ENCODE measurements at places on chromosomes 3 and 15.
A peak's percentile ranks its signal among the peaks of the same experiment; 100 is the strongest.

DNA sequence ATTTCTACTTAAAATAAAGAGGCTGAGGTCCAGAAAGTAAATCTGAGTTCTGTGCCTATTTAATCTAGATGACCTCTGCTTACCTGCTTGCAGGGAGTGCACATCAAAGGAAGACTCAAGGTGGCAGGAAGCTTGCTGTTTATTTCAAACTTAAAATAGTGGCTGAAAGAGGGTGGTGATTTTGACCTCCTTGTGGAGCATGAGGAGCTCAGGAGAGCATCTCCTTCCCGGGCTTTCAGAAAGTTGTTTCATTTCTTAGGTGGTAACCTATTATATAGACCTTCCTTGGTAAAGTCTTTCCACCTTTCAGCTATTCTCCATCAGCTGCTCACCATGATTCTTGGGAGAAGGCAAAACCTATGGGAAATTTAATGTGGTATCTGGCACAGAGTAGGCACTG lies 494 bp downstream of the GCSAM start:
- DNase-seq = no peak

- DNase-seq = no peak
Measured at GRCh38 chr15:75723847-75724660, 11.4 kb upstream of the CSPG4 start.

- DNase-seq = peak; percentile 16
Measured at GRCh38 chr15:75198560-75199356, 2.9 kb upstream of the C15orf39 start.

GRCh38 chr15:70054884-70055387 lies 42.8 kb downstream of the TLE3 start:
- DNase-seq = no peak

- DNase-seq = no peak
Measured at GRCh38 chr3:154971771-154972326, 108.3 kb upstream of the MME start.

GRCh38 chr3:171784937-171785336 lies 25.3 kb downstream of the PLD1 start:
- no peak for DNase-seq

GRCh38 chr3:56125358-56126005 lies 342.8 kb downstream of the ERC2 start:
- DNase-seq = no peak

- peak; percentile 44 for DNase-seq
Measured at GRCh38 chr3:47849699-47850563, 47.0 kb downstream of the DHX30 start.

DNA sequence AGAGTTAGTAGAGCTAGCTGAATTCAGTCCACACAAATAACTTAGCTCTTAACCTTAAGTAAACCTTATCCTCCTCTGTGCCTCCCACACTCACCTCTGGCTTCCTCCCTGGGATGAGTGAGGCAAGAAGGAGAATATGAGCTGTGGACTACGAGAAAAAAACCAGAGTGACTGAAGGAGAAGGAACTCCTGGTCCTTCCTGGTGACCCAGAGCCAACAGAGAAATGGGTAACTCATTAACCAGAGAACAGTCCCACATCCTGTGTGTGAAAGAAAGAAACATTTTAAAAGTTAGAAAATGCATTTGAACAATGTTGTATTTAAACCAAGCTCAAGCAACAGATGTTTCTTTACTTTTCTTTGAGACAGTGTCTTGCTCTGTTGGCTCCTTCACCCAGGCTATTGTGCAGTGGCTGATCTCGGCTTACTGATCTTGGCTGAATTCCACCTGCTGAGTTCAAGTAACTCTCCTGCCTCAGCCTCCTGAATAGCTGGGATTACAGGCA lies 27.5 kb upstream of the FAM81A start:
- DNase-seq = no peak

DNA sequence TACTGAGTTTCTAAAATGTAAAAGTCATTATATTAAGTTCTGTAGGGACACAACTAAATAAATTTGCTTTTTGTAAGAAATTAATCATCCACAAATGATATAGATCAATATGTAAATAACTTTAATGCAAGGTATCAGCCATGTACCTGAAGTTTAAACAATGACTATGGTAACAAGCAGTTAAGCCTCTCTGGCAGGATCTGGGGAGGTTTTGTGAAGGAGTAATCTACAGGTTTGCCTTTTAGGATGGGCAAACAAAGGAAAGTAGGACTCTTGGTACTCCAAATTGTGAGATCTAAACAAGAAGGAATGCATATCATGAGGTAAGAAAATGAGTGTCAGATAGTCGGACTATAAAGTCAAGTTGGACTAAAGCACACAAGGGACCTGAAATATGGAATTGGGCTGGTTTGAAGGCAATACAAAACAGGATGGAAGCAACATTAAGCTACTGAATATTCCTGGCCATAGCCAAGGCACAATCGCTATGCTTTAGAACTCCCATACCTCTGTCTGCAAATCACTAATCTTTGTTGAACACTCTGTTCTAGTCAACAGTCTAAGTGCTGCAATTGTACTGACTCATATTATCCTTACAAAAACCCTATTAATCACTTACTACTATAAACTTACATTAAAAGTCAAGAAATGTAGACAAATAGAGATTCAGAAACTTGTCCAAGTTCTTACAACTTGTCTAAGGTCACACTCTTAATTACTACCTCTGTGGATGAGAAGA lies 412.8 kb downstream of the DIPK2A start:
- DNase-seq = no peak

DNA sequence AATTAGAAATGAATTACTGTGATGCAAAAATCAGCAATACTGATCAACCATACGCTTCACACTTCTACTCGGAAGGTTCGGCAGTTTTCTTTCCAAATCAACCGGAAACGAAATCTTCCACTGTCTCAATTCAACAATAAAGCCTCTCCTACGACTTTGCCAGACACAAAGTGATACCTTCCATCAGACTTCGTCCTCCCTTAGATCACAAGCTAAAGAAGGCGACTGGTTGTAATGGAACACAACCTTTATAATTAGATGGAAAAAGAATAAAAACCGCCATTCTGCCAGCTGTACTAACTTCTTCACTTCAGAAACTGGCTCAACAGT lies 618 bp downstream of the PARL start:
- DNase-seq = no peak

- peak; percentile 74 for DNase-seq
Measured at GRCh38 chr3:134136604-134137003, 106.9 kb upstream of the SLCO2A1 start.
